Activated T-cell treated with anti-CD3 and anti-CD28 coated beads for 24 hours (primary cell): ENCODE measurements at places on chromosomes 2 and 18.

GRCh38 chr2:241801611-241802420, 7.2 kb upstream of the NEU4 start:
- no peak for DNase-seq

DNA sequence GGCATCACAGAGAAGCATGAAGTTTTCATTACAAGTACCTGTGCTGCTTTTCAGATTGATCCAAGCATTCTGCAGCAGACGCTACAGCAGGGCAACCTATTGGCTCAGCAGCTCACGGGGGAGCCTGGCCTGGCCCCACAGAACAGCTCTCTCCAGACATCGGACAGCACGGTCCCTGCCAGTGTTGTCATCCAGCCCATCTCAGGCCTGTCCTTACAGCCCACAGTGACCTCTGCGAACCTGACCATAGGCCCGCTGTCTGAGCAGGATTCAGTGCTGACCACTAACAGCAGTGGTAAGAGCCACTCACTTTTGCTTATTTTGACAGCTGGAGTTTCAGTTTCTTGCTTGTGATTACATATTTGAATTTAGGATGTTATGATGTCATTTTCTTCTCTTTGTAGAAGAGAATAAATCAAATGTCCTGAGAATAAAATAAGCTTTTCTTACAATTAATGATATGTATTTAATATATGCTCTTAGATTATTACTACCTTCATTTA, 104.9 kb downstream of the ZNF236 start:
- no peak for DNase-seq

GRCh38 chr2:197889041-197889440, 84.6 kb downstream of the PLCL1 start:
- peak; percentile 28 for DNase-seq

GRCh38 chr2:16256601-16257321, 316.4 kb downstream of the MYCN start:
- no peak for DNase-seq

GRCh38 chr2:239793086-239793485, 232.1 kb downstream of the NDUFA10 start:
- DNase-seq, result no peak

- no peak for DNase-seq
Measured at GRCh38 chr2:3422161-3422779, 42.8 kb downstream of the TRAPPC12 start.

- peak; percentile 11 for DNase-seq
Measured at GRCh38 chr2:15205562-15205961, 355.6 kb downstream of the NBAS start.

- no peak for DNase-seq
Measured at GRCh38 chr2:150060341-150060740, 427.1 kb downstream of the RND3 start.

- DNase-seq, result no peak
Measured at GRCh38 chr2:36469710-36470109, 114.1 kb downstream of the CRIM1 start.

DNA sequence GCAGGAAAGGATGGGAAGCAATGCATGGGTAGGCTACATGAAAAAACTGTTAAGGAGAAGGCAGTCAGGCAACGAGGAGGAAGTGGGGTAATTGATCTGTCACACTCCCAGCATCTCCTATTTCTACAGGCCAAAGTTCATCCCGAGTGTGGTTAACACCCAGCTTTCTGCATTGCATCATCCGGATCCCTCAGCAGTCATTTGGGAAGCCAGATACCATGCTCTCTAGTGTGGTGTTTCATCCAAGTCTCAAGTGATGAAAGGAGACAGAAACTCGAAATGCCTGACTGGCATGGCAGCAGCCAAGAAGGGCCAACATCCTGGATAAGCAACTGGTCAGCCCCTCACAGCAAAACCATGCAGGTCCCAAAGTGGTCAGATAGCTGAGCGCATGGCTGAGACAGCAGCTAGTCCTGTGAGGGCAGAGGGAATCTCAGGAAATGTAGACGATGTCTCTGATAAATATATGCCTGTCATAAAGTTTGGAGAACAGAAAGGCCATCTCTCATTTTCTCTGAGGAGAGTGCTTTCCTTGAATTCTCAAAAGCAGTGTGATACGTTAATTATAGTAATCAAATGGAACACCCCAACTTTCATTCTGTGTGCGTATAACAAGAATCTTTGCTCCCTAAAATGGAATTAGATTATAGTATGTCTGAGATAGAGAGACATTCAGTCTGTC, 24.8 kb upstream of the HNRNPA3 start:
- DNase-seq, result no peak

- no peak for DNase-seq
Measured at GRCh38 chr2:125667630-125668029, 988.3 kb upstream of the GYPC start.
